Activated T-helper 1 cell treated with Interleukin-2 at 50 U/mL for 16 hours (primary cell): ENCODE measurements at places on chromosomes 12 and 14.

- no peak for DNase-seq
Measured at GRCh38 chr14:21255385-21256101, 13.7 kb downstream of the HNRNPC start.

GRCh38 chr12:132544080-132544397 lies 54.1 kb downstream of the FBRSL1 start:
- no peak for DNase-seq

DNA sequence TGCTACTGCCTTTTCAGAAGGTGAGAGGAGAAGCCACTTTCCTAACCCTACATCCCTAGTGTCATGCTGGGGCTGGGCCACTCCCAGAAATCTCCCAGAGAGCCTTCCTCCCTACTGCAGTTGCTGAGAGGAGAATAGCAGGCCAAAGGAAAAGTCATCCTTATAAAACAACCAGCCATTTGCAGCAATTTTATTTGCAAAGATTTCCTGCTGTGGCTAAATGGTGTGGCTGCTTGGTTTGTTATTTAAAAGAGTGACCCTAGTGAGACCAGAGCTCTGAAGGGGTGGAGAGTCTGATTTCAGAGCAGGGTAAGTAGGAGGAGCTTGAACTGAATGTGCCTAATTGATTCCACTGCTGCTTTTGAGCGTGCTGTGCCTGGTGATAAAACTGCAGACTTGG lies 232.0 kb downstream of the GRIN2B start:
- no peak for DNase-seq

- peak; percentile 44 for DNase-seq
Measured at GRCh38 chr14:50830044-50830931, 674 bp downstream of the NIN start.
